ENCODE measurements at places on chromosomes 1 and 21. TPM values are rescaled to one million over a fixed set of nuclear protein-coding genes. Genes with fewer than 3 reads are reported as not detected.

- no peaks in the 10 kb centered on the region for H3K4me1 ChIP-seq
- H3K36me3 ChIP-seq = no peaks in the 10 kb centered on the region
- DNase-seq = no peak
- no peak overlapping the region for H3K27ac ChIP-seq
These were observed 24.9 kb upstream of the CTH start for GRCh38 chr1:70386121-70386520.

DNA sequence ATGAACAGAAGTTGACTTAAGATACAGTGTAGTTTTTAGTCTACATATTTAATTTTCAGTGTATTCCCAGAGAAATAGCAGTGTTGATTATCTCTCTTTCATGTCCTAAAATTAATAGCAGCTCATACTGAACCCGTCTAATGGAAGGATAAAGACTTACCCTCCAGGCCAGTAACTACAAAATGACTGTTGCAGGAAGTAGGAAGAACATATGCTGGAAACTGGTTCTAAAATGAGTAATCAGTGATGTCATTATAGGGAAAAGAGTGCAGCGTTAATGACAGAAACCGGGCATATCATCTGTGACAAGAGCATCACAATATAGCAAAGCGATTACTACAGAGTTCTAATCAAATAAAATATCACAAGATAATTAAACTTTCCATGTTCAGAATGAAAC is 385.5 kb downstream of the SMYD3 start:
- no peak overlapping the region for H3K4me3 ChIP-seq
- no peaks in the 10 kb centered on the region for H3K27me3 ChIP-seq
- no peak overlapping the region for H3K27ac ChIP-seq
- DNase-seq = no peak

DNA sequence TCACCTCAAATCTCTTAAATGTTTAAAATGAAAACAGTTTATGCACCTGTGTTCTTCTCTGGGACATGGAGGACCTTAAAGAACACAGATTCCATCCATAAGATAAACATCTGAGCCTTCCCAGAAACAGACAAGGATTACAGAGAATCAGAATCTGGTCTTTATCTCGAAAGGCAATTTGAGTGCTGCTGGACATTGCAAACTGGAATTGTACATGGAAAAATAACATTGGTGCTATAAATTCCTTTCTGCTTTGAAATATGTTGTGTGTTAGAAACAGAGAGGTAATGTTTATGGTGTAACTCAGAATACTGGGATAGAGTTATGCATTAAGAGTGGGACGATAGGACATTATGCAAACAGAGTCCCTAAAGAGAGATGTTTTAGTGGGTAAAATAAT is 6.6 kb upstream of the DDR2 start:
- H3K4me1 ChIP-seq = no peaks in the 10 kb centered on the region
- H3K4me3 ChIP-seq = no peak overlapping the region
- no peak overlapping the region for H3K27ac ChIP-seq
- H3K36me3 ChIP-seq = no peaks in the 10 kb centered on the region
- H3K27me3 ChIP-seq = no peaks in the 10 kb centered on the region

DNA sequence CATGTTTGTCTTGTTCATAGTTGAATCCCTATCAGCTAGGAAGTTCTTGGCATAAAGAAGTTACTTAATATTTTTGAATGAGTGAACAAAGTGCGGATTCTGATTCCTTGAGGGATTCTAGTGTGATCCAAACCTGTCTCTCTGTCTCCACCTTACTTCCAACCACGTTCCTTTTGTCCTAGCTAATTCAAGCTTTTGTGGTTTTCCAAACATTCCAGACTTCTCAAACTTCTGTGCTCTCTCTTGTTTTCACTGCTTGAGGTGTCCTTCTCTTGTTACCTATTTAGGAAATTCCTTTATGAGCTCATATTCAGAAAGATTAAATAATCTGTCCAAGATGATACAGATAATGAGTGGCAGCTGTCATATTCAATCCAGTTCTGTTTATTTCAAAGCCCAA is 353.2 kb downstream of the PTBP2 start:
- H3K4me3 ChIP-seq = no peak overlapping the region
- H3K36me3 ChIP-seq = no peaks in the 10 kb centered on the region
- no peak for DNase-seq
- H3K27ac ChIP-seq = no peak overlapping the region

- DNase-seq = no peak
- H3K4me3 ChIP-seq = no peak overlapping the region
- no peaks in the 10 kb centered on the region for H3K27me3 ChIP-seq
- H3K36me3 ChIP-seq = no peaks in the 10 kb centered on the region
- no peaks in the 10 kb centered on the region for H3K4me1 ChIP-seq
These were observed 24.1 kb downstream of the FAM163A start for GRCh38 chr1:179767177-179767581.

GRCh38 chr1:88877382-88877825 is 14.0 kb downstream of the GTF2B start:
- no peak for DNase-seq
- H3K27me3 ChIP-seq = no peaks in the 10 kb centered on the region
- peaks cover 12% of the 10 kb centered on the region for H3K4me1 ChIP-seq
- no peak overlapping the region for H3K27ac ChIP-seq
- H3K4me3 ChIP-seq = no peak overlapping the region

- H3K27me3 ChIP-seq = no peaks in the 10 kb centered on the region
- no peak overlapping the region for H3K27ac ChIP-seq
- no peak overlapping the region for H3K4me3 ChIP-seq
These were observed 3.5 kb downstream of the CEP170 start for GRCh38 chr1:243251539-243251938.

- no peak overlapping the region for H3K27ac ChIP-seq
- no peak overlapping the region for H3K4me3 ChIP-seq
- H3K27me3 ChIP-seq = no peaks in the 10 kb centered on the region
These were observed 39.0 kb upstream of the MYSM1 start for GRCh38 chr1:58738876-58739275.

GRCh38 chr1:209607795-209608178 is 24.3 kb downstream of the CAMK1G start:
- DNase-seq = no peak
- no peaks in the 10 kb centered on the region for H3K36me3 ChIP-seq
- H3K4me1 ChIP-seq = no peaks in the 10 kb centered on the region
- no peaks in the 10 kb centered on the region for H3K27me3 ChIP-seq
- no peak overlapping the region for H3K4me3 ChIP-seq
- H3K27ac ChIP-seq = no peak overlapping the region

GRCh38 chr1:111706921-111707320 is 32.3 kb downstream of the INKA2 start:
- H3K4me3 ChIP-seq = no peak overlapping the region
- no peaks in the 10 kb centered on the region for H3K4me1 ChIP-seq
- DNase-seq = no peak
- no peaks in the 10 kb centered on the region for H3K36me3 ChIP-seq
- no peaks in the 10 kb centered on the region for H3K27me3 ChIP-seq

GRCh38 chr21:42448686-42449085 is 45.0 kb downstream of the UBASH3A start:
- no peaks in the 10 kb centered on the region for H3K27me3 ChIP-seq
- no peak for DNase-seq
- H3K27ac ChIP-seq = no peak overlapping the region
- no peaks in the 10 kb centered on the region for H3K4me1 ChIP-seq
- no peaks in the 10 kb centered on the region for H3K36me3 ChIP-seq
- H3K4me3 ChIP-seq = no peak overlapping the region

GRCh38 chr1:38029685-38030511 is 16.7 kb downstream of the POU3F1 start:
- no peak for DNase-seq
- H3K27me3 ChIP-seq = no peaks in the 10 kb centered on the region
- no peak overlapping the region for H3K4me3 ChIP-seq
- H3K36me3 ChIP-seq = peaks cover 4% of the 10 kb centered on the region
- peak overlapping the region; percentile 13 for H3K27ac ChIP-seq

GRCh38 chr1:101506541-101507164 is 269.8 kb downstream of the S1PR1 start:
- no peak for DNase-seq
- no peaks in the 10 kb centered on the region for H3K36me3 ChIP-seq
- no peak overlapping the region for H3K27ac ChIP-seq

- no peaks in the 10 kb centered on the region for H3K4me1 ChIP-seq
- DNase-seq = no peak
- H3K36me3 ChIP-seq = peaks cover 9% of the 10 kb centered on the region
- peak overlapping the region; percentile 99 for H3K4me3 ChIP-seq
- H3K27me3 ChIP-seq = no peaks in the 10 kb centered on the region
These were observed 680 bp downstream of the MAGOH start for GRCh38 chr1:53237638-53238037.

- no peak for DNase-seq
- H3K36me3 ChIP-seq = no peaks in the 10 kb centered on the region
- H3K4me1 ChIP-seq = no peaks in the 10 kb centered on the region
- peak overlapping the region; percentile 1 for H3K27ac ChIP-seq
- no peaks in the 10 kb centered on the region for H3K27me3 ChIP-seq
These were observed 175.6 kb downstream of the NRIP1 start for GRCh38 chr21:14889080-14889810.

SFN gene
- not detected for total RNA-seq

CFAP45 gene
- 2.6 TPM for total RNA-seq

CRYAA gene
- total RNA-seq = not detected

STX12 gene
- 165 TPM for total RNA-seq

GSTM2 gene
- total RNA-seq = 93.4 TPM

OLFML3 gene
- 46.2 TPM for total RNA-seq

Measured in breast epithelium (tissue), 4 donors.